T-helper 17 cell (primary cell): ENCODE measurements at places on chromosomes 2 and 18. TPM values are rescaled to one million over a fixed set of nuclear protein-coding genes. Genes with fewer than 3 reads are reported as not detected.

DNA sequence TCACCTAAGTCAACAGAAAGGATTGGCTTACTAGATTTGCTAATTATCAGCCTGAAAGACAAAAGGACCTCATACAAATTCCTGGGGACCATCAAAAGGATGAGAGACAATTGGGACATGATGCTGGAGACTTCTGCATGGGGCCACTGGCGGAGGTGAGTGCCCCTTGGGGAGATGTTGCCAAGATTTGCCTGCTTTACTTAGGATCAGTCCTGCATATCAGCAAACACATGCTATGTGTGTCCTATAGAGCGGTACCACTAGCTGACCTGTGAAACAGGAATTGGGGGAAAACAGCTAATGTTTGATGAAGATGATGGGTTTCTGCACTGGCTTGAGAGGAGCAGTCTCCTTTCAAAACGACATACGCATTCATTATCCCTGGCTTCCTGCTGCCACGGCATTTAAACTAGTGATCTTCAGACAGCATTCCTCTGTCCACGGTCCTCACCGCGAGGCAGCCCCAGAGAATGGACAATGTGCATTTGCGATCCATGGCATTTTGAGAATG, 104.2 kb downstream of the TGIF1 start:
- no peak for DNase-seq

- no peak for DNase-seq
These were observed 83.4 kb downstream of the TPGS2 start for GRCh38 chr18:36745219-36745975.

DNA sequence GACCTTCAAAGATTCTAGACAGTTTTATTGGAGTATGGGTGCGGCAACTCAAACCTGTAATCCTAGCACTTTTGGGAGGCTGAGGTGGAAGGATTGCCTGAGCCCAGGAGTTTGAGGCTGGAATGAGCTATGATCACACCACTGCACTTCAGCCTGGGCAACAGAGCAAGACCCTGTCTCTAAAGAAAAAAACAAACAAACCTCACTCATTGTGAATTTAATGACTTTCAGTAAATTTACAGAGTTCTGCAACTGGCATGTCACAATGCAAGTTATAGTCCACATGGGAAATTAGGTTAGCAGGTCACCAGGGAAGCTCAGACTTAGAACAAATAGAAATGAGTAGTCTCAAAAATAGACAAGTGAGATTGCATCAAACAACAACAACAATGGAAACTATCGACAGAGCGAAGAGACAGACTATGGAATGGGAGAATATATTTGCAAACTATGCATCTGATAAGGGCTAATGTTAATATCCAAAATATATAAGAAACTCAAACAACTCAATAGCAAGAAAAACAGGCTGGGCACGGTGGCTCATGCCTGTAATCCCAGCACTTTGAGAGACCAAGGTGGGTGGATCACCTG, 6.7 kb upstream of the NRBP1 start:
- no peak for DNase-seq

DNA sequence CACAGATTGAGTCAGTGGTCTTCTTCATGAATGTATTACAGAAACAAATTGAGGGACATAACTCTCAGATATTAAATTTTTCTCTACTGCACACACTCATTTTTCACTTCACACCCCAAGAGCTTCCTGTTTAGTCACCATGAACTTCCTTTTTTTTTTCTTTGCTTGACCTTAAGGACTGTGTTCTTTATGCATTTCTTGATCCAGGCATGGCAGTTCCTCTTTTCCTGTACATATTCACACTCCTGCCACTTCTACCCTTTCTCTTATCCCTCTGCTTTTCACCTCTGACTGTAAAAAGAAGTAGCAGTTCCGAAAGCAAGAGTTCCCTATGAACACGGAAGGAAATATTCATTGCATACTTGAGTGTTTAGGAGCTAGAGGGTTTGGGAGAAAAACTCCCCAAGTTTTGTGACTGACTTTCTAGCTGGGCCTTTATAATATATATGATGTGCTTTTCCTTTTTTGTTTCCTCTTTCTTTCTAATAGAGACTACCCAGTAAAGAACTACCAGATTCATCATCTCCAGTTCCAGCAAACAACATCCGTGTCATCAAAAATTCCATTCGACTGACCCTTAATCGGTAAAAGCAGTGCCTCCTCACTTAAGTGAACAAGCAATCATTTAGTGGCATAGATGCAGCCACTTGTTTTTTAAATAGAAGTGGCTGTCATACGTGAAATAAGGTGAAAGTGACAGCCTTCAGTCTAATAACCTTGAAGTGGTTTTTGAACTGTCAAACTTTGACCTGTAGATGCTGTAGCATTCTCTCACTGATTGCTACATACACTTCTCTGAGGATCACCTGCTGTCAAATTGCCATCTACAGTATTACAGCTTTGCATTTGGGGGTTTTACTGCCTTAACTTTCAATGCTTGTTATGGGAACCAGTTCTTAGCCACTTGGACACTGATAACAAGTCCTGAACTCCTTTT, 40.8 kb downstream of the PAPOLG start:
- no peak for DNase-seq

Gene CHRND
- not detected for total RNA-seq

DNA sequence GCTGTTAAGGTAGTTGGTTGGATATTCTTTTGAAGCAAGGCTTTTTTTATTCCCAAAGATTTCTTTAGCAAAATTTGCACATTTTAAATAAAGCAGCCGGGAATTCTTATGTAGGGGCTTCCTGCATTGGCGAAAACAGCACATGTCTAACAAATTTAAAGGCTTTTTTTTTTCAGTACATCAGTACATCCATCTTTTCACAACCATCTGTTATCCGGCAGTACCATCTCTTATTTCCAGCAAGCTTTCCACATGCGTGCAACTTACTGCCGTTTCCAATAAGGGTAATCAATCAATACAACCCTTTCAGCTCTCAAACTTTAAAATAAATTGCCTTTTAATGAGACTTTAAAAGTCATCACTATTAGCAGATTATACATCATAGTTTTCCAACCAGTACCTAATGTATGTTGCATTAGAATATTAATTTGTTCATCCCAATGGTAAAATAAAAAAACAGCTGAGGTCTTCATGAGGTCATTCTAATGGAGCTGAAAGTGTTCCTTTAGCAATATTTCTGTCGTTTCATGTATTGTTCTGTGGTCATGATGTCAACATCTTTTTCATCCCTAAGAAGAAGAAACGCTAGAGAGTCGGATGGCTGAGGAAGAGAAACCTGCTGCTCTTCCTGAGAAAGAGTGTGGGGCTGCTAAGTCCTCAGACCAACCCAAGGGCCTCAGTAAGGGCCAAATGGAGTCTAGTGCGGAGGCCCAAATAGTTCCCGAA, 81.4 kb upstream of the UNC80 start:
- no peak for DNase-seq

Gene NCL
- total RNA-seq: 385 TPM

Gene EPHA4
- 88.2 TPM for total RNA-seq

Gene UGT1A10
- not detected for total RNA-seq

Gene SGPP2
- total RNA-seq: 4.5 TPM

DNA sequence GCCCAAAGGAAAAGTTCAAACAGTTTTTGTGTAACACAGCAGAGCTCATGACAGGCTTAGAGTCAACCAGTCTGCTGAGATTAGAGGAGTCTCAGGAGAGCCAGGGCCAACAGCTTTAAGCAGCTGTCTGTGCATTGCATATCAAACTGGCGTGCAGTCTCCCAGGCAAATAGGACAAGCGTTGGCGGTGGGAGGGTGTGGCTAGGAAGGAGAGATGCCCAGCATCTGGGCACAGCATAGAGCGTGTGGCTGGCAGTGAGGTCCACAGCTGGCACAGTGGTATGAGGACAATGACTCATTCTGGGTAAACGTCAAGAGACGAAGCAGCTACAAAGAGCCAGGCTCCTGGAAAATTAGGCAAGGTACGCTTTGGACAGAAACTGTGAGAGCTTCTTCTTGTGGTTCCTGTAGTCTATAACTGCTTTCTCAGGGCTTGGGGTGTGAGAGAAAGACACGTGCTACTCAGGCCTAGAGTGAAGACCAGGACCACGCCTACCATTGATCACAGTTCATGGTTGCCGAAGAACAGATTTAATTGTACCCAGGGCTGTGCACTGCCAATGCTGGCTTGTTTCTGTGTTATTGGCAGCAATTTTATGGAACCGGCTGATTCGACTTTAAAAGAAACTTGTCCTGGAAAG, 14.8 kb downstream of the ZAP70 start:
- DNase-seq: no peak

- no peak for DNase-seq
These were observed 262.8 kb downstream of the ICOS start for GRCh38 chr2:204199357-204199756.

- DNase-seq: no peak
These were observed 9.2 kb downstream of the SLC4A1AP start for GRCh38 chr2:27672723-27673486.

GRCh38 chr2:127887776-127888130, 2.0 kb upstream of the AMMECR1L start:
- no peak for DNase-seq

DNA sequence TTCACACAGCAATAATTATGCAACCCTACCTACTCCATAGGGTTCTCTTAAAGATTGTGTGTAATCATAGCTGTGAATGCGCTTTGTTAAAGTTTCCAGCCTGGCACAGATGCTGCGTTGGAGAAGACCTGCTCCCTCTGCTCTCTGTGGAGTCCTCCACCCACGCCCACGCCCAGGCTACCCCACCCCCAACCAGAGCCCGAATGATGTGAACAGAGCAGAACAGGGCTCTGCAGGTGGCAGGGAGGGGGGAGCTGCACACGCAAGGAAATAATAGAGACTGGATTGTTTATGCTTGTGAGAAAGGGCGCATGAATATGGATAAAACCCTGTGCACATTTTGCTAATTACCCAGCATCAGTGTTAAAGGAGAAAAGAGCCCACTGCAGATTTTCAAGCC, 447.5 kb downstream of the BCL11A start:
- DNase-seq: no peak

Gene IL1F10
- total RNA-seq: not detected

DNA sequence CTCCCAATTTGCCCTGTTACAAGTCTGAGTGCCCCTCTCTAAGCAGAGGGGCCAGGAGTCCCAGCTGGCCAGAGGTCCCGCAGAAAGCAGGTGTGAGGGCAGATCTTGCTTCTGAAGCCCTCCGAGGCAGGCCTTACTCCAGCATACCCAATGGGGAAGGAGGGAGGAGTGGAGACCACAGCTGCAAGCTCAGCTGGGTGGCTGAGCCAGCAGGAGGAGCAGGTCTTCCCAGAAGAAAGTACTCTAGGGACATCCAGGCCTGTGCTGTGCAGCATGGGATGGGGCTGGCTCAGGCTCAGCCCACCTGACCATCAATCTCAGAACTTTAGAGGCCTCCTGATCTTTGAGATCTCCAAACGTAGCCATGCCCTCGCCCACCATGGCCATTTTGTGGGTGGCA, 31.3 kb downstream of the PLB1 start:
- no peak for DNase-seq

Gene RUFY4
- total RNA-seq: not detected

- no peak for DNase-seq
These were observed 629.4 kb downstream of the TSN start for GRCh38 chr2:122384768-122385333.

Gene CTAGE1
- total RNA-seq: not detected
